ENCODE measurements at places on chromosomes 3 and 15.
A peak's percentile ranks its signal among the peaks of the same experiment; 100 is the strongest.

GRCh38 chr15:62658498-62658897, 384.0 kb upstream of the TPM1 start:
- no peak for DNase-seq

DNA sequence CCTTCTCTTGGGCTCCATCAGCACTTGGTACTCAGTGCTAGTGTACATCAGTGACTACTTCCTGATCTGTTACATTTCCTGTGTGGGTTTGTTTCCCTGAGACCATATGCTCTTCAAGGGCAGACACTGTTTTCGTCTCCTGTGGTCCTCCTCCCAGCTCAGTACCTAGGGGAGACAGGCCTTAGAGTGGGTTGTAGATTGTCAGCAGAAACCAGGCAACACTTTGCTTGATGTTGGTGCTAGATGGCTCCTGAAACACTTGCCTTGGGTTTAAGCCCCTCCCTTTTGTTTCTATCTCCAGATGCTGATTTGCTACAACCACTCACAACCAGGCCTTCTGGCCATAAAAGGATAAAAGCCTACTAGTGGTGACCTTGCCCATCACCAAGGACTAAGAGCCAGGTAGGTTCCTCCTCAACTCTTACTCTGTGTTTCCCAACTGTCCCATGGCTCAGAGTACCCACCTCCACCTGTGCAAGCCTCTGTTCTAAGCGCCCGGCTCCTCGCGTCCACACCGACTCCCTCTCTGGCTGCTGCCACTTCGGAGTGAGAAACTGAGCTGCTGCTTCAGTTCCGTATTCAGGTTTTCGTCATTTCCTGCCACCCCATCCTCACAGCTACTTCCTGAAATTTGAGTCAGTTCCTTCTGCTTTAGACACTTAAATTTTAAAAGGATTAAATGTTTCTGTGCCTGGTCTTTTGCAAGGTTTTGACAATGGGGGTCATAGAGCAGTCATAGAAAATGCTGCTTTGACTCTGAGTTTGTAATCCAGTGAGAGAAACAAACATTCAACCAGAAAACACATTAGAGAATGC, at the start of gene HCLS1:
HCLS1 (minus strand) TSS at position 548 of the 816 bp plus-strand sequence. CDS start 2,556 bp downstream, outside the sequence.
- no peak for DNase-seq

- DNase-seq, result no peak
Measured at GRCh38 chr3:26422415-26422814, 200.2 kb upstream of the LRRC3B start.

- no peak for DNase-seq
Measured at GRCh38 chr15:101637516-101637915, 14.7 kb downstream of the TM2D3 start.

GRCh38 chr15:61834076-61834697, 226.1 kb downstream of the VPS13C start:
- peak; percentile 79 for DNase-seq

Data from AG08395 (cell line).